ENCODE measurements at places on chromosomes 12 and 14.

DNA sequence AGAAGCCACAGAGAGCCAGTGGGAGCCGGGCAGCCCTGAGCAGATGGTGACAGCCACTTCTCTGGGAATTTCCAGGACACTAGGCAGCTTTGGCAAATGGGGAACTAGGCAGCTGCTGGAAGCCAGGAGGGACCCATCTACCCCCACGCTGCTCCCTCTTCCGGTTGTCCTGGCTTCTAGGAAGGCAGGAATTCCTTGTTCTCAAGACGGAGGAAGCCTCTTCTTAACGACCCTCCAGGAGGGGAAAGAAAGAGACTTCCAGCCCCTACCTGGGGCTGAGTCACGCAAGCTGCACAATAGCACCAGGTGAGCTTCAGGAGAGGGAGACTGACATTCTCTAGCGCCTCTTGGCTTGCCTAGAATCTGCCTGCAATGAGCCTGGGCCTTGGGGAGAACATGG lies 141.5 kb downstream of the ANO2 start:
- no peak for DNase-seq

DNA sequence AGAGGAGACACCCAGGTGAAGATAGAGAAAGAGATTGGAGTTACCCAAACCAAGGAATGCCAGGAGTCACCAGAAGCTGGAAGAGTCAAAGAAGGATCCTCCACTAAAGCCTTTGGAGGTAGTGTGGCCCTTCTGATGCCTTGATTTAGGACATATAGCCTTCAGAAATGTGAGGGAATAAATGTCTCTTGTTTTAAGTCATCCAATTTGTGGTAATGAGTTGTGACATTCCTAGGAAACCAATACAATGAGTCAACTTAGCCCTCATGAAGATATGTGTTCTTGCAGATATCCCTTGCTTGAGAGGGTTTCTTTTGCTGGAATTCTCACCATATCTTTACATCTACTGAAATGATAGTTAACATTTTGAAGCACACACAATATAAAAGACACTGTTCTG lies 58.8 kb downstream of the CCER1 start:
- DNase-seq = no peak

DNA sequence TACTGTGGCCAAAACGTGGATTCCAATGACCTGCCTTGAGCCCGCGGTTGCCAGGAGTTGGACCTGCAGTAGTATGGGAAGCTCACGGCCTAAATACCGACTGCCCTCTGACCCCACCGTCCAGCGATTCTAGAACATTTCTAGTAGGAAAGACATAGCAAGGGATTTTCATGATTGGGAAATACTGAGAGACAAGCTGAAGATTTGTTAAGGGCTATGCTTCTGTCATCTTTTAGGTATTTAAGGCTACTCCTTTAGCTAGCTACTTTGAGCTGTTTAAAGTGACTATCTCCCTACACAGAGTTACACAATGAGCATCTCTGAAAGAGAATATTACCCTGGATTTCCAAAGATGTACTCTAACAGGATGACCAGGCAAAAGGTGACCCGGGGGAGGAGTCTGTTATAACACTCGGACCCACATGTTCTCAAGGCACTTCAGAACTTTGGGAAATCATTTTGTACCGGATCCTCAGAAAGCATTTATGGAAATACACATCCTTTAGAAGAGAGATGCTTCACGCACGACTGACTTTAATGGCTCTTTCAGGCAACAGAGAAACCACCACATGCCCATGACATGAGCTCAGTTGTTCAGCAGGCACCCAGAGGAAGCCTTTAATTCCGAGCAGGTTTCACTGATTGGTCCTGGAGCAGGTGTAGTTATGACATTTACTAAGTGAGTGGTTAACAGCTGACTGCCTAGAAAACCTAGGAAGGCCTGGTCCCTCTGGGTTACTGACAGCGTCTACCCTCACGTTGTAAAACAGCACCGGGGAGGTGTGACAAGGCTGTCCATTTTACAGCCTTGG lies 4.2 kb downstream of the BAG5 start:
- DNase-seq = no peak

DNA sequence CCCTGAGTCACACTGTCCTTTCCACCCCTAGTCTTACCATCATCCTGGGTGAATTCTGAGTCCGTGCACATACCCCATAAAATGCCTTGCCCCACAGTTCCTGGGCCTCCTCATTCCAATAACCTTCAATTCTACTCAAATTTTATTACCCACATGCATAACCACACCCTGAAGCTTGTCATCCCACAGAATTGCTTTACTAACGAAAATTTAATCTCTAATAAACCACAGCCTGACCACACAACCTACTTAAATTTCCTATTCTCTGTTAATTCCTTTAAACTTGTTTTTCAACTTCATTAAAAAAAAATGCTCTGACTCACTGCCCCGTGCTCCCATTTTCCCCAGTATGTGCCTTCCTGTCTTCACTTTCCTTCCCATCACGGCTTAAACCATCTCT lies 205.9 kb downstream of the PHLDA1 start:
- DNase-seq = no peak

DNA sequence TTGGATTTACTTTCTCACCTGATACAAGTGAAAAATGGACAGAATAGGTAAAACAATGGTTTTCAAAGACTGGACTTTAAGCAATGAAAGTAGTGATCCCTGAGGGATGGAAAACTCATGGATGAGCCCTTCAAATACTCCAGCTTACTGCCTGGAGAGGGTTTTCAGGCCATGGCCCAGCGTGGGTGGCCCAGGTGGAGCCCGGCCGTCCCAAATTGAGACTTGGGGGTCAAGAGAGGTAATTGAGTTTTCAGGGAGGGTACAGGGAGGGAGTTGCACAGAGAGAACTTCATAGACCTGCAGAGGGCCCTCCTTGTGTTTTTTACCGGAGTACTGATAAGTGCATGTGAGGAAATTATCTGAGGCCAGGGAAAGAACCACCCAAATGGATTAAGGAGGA lies 37.2 kb downstream of the RAN start:
- no peak for DNase-seq

All from stimulated activated CD4-positive, alpha-beta T cell treated with anti-CD3 and anti-CD28 coated beads, Interleukin-15, amount 100 ng/mL, for 1 hour (primary cell).